ENCODE measurements at places on chromosomes 4 and X. TPM values are rescaled to one million over a fixed set of nuclear protein-coding genes. Genes with fewer than 3 reads are reported as not detected.

Gene TMSB15A
- 78.0 TPM for polyA plus RNA-seq

GRCh38 chr4:107721436-107722100, 1.5 kb upstream of the PAPSS1 start:
- no peak for DNase-seq

DNA sequence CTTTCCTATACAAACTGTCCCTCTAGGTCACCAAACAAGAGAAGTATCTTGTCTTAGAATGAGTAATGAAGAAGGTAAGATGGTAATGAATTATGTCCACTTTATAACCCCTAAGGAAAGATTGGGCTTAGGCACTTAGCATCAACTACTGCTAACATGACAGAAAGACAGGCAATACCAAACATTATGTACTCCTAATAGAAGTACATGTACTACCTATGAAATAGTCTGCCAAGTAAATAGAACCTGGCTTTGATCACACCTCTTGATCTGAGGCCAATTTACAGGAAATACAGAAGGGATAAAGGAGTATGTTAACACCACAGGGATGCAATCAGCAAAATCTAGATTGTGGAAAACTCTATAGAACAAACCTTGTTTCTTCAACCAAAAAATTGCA, 14.1 kb upstream of the PCYT1B start:
- DNase-seq: no peak

GRCh38 chr4:81307991-81308390, 93.0 kb upstream of the PRKG2 start:
- no peak for DNase-seq

- DNase-seq: no peak
These were observed 77.5 kb downstream of the HCCS start for GRCh38 chrX:11188664-11189063.

Gene PI4K2B
- 17.0 TPM for polyA plus RNA-seq

- DNase-seq: peak; percentile 3
These were observed 266.1 kb downstream of the GRIA3 start for GRCh38 chrX:123450222-123450621.

DNA sequence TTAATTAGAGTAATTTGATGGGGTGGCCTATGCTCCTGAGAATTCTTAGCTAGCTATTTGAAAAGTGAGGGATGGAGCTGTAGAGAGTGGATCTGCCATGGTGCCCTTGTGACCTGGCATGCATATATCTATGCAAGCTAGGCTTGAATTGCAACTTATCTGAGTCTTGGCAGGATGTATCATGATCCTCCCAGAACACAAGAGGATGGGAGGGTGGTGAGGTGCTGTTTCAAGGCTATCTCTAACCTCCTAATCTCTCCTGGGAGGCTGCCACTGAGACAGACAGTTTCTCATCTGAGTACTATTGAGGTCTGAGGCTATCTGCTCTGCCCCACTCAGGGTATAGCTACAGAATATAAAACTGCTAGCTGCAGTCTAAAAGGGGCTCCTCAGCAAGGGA, 56.6 kb downstream of the BRCC3 start:
- DNase-seq: no peak

DNA sequence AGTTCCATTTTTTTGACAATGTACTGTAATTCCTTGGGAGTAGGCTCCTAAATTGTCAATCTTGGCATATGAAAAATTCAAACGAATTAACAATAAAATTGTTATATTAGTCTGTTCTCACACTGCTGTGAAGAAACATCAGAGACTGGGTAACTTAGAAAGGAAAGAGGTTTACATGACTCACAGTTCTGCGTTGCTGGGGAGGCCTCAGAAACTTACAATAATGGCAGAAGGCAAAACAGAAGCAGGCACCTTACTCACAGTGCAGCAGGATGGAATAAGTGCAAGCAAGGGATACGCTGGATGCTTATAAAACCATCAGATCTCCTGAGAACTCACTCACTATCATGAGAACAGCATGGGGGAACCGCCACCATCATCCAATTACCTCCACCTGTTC, 246.4 kb upstream of the TRAM1L1 start:
- DNase-seq: no peak

- no peak for DNase-seq
These were observed 168.4 kb upstream of the WDR1 start for GRCh38 chr4:10285028-10285427.

GRCh38 chr4:16289897-16290554, 63.8 kb upstream of the TAPT1 start:
- peak; percentile 48 for DNase-seq

Gene GNRHR
- 0.54 TPM for polyA plus RNA-seq

GRCh38 chr4:30825008-30825770, 105.0 kb downstream of the PCDH7 start:
- no peak for DNase-seq

GRCh38 chr4:156177941-156178340, 224.3 kb upstream of the CTSO start:
- no peak for DNase-seq

DNA sequence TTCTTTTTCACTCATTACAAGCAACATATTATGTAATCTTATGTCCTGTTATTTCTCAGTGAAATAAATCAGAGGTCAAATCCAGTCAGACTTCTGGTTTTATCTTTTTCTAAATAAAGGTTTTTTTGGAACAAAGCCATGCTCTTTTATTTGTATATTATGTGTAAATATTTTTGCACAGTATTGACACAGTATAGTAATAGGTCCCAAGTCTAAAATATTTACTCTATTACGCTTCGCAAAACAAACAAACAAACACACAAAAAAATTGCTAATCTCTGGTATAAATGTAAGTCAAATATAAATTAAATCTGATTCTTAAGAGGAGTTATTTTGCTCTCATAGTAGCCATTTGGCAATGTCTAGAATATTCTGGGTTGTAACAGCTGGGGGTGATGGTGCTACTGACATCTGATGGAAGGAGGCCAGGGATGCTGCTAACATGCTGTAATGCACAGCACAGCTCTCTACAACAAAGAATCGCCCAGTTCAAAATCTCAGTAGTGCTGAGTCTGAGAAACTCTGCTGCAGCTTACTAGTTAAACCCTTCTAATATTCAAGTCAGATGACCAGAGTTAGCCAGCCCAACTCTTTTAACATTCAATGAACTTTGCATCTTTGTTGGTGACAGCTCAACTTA, 602.1 kb downstream of the RAB28 start:
- no peak for DNase-seq

DNA sequence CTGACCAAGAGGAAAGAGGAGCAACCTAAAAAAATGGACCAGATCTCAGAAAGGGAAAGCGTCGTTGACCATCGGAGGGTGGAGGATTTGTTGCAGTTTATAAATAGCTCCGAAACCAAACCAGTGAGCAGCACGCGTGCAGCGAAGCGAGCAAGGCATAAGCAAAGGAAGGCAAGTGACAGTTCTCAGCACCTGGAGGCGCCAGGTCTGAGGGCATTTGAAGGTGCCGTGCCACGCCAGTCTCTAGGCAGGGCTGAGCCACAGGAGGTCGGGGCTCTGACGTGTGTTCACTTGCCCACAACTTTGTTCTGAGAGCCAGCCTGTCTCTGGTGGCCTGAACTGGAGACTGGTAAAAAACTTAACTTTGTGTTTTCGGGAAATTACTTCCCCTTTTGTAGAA, 59.7 kb downstream of the TNIP2 start:
- no peak for DNase-seq

DNA sequence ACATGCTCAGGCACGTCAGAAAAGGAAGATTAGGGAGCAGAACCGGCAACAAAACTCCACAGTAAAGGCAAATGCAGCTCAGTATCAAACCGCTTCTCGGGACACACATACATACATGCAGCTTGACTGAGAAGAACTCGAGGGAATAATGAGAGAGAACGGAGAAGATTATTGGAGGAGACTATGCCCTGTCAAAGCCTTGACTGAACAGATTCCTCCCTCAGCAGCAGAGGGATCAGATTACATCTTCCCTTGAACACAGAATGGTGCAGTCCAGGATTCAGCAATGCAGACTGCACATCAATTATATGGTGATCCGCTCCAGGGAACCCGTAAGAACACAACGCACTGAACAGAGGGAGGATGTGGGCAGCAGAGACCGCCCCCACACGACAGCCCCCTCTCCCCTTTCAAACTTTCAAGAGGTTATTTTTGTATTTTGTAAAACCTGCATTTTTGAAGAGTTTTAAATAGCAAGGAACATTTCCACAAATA, 183.2 kb downstream of the FBXW7 start:
- peak; percentile 79 for DNase-seq

DNA sequence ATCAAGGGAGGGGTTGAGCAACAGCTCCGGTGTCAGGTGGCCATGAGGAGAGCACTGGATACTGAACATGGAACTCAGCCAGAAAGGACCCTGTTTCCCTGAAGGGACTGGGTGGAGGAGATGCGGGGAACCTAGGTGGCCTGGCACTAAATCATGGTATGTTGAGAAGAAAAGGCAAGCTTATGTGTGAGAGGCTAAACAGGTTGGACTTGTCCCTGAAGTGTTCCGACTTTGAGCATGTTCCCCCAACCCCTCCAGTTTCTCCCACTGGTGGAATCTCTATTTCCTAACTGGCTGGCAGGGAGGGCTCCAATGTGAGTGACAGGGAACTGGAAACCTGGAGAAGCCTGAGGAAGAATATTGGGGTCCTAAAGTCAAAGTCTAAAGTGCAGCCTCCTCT, 69.5 kb downstream of the PLAC1 start:
- no peak for DNase-seq

Gene PLAC1
- 4.2 TPM for polyA plus RNA-seq

DNA sequence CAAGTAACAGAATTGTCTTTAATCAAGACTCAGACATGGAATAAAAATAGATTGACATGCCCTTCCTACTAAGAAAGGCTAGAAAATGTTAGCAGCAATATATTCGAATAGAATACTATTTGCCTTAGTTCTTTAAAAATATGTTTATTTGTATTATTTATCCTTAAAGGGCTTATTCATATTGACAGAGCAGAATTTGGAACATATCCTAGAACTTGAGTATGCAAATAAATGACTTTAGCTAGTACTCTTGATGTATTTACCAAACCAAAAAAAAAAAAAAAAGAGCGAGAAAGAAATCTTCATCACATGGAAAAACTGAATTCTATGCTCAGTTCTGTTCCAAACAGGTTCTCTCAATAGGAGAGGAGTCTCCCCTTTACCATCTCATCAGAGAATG, 68.9 kb upstream of the PPARGC1A start:
- no peak for DNase-seq

GRCh38 chrX:17591741-17592110, 145.6 kb upstream of the SCML1 start:
- no peak for DNase-seq

DNA sequence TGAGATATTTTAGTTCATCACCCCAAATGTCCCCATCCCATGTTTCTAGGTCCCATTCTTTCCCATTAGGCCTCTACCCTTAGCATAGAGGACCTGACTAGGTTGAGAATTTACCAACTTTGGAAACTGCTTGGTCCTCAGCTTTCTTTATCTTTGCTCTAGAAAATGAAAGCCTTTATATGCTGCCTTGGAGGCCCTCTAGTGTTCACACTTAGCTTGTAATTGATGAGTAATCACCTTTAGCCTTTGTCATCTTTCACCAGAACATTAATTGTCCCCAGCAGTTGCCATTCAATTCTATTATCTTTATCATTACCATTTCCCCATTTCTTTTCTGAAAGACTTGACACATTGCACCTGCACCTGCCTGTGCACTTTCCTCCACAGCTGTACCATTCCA, 589.2 kb upstream of the NR3C2 start:
- no peak for DNase-seq

DNA sequence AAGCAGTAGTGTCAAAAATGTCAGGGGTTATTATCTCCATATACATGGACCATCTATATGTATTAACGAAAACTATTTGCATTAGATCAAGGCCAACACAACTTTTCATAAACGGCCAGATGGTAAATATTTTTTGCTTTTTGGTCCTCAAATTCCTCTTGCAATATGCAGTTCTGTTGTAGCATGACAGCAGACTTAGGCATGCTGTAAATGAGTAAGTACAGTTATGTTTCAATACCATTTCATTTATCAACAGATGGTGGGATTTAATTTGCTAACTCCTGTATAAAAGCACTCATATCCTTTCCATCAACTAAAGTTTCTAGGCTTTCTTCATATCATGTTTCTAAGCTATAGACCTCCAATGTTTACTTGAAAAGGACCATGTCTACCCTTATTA, 208.1 kb downstream of the ANKRD50 start:
- DNase-seq: no peak

GRCh38 chrX:118495061-118495921, at the start of gene DOCK11:
Gene DOCK11 (plus strand): TSS chrX:118495815. CDS start chrX:118495972, 157 bp downstream.
- DNase-seq: peak; percentile 53

Gene PAGE1
- not detected for polyA plus RNA-seq

- DNase-seq: no peak
These were observed 19.9 kb upstream of the ENPP6 start for GRCh38 chr4:184237612-184238011.

Gene NSG1
- polyA plus RNA-seq: 6.0 TPM

DNA sequence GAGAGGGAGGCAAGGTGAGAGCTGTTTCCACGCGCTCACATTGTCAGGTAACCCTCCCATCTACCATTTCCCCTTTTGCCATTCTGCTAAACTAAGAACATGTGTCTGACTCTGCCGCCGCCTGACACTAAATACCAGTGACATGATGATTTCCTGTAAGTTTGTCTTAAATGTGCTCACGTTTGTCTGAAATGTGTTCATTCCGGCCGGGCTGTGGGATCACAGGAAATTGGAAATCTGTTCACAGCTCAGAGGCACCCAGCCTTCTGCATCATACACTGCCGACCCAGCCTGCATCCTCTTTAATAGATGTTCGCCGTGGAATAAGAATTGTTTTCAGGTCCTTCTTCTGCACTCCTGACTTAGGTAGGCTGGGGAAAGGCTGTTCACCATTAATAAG, 336.2 kb upstream of the PPARGC1A start:
- DNase-seq: no peak

- no peak for DNase-seq
These were observed 181.6 kb downstream of the NAF1 start for GRCh38 chr4:162985131-162985530.

- DNase-seq: no peak
These were observed at the start of gene EDNRA for GRCh38 chr4:147480891-147481576. Gene EDNRA (plus strand): TSS chr4:147481097. CDS start chr4:147485682, 4,585 bp downstream.

GRCh38 chr4:128837679-128838078, 28.2 kb downstream of the JADE1 start:
- no peak for DNase-seq
